Stimulated activated CD8-positive, alpha-beta memory T cell treated with anti-CD3 and anti-CD28 coated beads, Interleukin-4, amount 100 ng/mL, for 4 hours (primary cell): ENCODE measurements at places on chromosomes 6 and 20.

GRCh38 chr6:47936820-47937219 is 155.0 kb downstream of the OPN5 start:
- DNase-seq = no peak

DNA sequence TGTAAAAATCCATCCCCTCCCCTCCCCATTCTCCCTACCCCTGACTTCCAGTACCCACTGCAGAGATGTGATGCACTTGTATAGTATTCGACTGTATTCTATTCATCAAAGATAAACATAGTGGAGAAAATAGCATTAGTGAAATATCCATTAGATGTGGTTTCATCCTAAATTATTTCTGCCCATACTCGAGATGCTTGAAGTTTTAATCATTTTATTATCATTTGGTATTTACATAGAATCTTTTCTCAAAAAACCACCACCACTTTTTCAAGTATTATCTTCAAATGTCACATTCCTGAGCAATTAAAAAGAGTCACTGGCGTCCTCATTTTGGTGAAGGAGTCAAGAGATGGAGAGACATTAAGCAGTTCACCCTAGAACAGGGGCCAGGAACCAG is 181.9 kb downstream of the HAO1 start:
- no peak for DNase-seq

DNA sequence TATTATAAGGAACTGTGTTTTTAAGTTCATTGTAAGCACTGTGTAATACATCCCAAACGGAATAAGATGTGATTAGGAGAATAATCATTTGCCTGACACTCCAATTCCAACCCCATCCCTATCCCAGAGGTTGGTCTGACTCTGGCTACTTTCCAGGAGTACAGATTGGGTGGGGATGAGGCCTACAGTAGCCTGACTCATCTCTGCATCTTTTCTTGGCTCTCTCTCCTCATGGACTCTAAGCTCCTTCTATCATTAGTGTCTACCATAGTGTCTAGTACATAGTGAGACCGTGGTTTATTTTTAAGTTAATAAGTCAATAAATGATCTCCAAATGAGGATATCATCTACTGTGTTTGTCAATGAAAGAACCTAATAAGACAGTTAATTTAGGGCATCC is 92.2 kb upstream of the CNKSR3 start:
- DNase-seq = no peak

DNA sequence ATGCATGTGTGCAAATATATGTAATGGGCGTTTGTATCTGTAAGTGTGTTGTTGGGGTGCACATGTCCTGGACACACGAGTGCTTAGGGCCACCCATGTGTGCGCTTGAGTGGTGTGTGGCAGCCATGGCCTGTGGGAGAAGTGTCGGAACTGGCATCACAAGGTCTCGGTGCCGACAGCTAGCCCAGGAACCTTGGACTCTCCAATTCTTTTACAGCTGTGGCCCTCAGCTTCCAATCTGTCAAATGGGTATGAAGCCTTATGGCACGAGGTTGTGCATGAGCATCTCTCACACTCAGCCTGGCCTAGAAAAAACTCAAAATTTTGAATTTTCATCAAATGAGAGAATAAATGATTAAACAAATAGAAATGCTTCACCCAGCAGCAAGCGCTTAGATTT is 42.0 kb downstream of the SPDEF start:
- DNase-seq = no peak

GRCh38 chr6:92289831-92290230 is 1129.5 kb downstream of the EPHA7 start:
- no peak for DNase-seq

GRCh38 chr6:36196880-36197548 is 470 bp downstream of the BRPF3 start:
- DNase-seq = peak; percentile 99

GRCh38 chr20:32562495-32562911 is 22.6 kb downstream of the NOL4L start:
- no peak for DNase-seq
